Activated CD8-positive, alpha-beta memory T cell treated with anti-CD3 and anti-CD28 coated beads for 4 hours (primary cell): ENCODE measurements at places on chromosomes 11 and 22.

DNA sequence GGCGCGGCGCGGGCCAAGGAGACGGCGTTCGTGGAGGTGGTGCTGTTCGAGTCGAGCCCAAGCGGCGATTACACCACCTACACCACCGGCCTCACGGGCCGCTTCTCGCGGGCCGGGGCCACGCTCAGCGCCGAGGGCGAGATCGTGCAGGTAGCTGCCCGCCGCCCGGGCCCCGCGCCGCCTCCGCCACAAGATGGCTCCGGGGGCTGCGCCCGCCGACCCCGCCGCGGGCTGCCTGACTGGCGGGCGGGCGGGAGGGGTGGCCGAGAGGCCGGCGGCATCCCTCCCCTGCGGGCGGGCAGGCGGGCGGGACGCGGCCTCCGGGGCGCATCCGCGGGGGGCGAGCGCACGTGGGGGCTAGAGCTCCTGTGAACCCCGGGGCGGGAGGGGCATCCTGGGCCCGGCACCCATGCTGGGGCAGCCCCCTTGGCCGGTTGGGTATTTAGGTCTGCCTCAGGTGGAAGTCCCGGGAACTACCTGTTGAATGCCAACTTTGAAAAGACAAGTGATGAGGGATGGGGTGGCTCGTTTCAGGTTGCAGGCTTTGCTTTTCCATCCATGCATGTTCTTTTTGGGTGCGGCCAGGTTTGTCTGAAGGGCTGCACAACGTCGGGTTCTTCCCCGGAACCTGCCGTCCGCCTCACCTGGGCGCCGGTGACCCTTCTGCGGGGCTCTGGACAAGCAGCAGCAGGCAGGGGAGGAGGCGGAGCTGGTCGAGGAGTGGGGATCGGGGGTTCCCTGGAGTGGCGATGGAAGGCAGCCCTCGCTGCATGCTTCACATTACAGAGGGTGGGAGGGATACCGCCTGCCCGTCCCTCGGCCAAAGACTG, 760 bp downstream of the ZNRF3 start:
- DNase-seq = no peak

GRCh38 chr11:114250993-114251814, 45.0 kb upstream of the NNMT start:
- DNase-seq = no peak

GRCh38 chr22:44403166-44403565, 90.4 kb upstream of the SHISAL1 start:
- DNase-seq = no peak

DNA sequence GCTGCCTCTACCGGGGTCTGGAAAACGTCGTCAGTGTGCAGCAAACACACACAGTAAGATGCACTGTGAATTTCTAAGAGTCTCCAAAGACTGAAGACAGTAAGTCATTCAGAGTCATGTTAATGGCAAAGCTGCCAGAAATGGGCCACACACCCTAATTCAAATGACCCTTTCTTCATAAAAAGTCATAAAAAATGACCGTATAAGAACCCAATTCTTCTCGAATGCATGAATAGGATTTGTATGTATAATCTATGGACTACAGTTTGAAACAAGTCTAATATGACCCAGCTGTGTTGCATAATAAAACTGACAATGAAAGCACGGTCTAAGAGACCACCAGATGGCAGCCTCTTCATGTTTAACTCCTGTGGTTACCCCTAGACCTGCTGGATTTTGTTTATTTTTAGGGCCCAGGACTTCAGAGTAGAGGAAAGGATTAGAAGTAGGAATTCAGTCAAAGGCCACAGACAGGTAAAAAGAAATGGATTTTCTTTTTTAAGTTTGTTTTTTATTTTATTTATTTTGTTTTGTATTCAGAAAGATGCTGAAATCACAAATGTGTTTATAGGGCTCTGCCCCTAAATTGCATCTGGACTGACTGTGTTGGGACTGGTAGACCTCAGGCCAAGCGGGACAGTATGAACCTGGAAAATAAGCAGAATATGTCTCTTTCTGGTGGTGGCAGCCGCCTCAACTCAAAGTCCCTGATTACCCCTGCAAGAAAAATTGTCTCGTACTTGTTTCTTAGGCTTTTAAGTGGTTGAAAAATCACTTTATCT, 32.1 kb upstream of the SLC5A12 start:
- no peak for DNase-seq

- DNase-seq = no peak
These were observed 48.1 kb downstream of the CYTH4 start for GRCh38 chr22:37330200-37331033.

DNA sequence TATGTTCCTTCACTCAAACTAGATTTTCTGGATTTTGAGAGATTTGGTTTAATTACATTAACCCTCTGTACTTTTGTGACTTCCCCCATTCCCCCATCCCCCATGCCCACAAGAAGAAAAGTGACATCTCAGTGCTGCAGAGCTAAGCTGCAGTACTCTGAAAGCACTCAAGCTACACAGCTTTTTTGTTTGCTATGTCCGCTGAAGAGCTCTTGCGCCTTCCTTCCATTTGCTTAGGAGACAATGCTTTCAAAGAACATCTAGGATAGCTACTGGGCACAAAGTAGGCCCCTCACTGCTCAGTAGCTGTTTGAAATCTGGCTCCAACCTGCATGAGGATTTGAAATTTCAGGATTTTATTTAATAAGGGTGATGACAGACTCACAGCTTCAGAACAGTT, 69.7 kb downstream of the SLC17A6 start:
- no peak for DNase-seq

DNA sequence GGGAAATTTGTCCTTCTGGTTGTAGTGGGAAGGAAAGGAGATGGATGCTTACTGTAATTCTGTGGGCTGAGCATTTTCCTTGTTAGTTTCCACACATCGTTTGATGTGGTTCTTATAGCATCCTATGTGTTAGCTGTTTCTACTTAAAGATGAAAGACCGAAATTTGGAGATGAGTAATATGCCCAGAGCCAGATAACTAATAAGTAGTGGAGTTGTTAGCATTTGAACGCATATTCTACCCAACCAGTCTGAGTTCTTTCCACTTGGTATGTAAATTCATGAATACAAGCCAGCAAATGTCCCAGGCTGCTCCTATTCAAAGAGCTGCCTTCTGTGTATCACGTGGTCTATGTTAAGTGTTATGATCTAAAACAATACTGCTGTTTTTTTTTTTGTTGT, 14.6 kb downstream of the SPECC1L start:
- no peak for DNase-seq

DNA sequence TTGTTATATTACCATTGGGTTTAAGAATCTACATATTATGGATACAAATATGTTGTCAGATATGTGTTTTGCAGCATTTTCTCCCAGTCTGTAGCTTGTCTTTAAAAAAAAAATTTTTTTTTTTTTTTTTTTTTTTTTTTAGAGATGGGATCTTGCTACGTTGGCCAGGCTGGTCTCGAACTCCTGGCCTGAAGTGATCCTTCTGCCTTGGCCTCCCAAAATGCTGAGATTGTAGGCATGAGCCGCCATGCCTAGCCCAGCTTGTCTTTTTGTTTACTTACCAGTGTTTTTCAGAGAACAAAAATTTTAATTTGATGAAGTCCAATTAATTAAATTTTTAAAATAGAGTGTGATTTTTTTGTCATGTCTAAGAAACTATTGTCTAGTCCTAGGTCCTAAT, 29.8 kb downstream of the INCENP start:
- DNase-seq = no peak

- no peak for DNase-seq
These were observed 8.0 kb downstream of the RNF121 start for GRCh38 chr11:71936825-71937224.

DNA sequence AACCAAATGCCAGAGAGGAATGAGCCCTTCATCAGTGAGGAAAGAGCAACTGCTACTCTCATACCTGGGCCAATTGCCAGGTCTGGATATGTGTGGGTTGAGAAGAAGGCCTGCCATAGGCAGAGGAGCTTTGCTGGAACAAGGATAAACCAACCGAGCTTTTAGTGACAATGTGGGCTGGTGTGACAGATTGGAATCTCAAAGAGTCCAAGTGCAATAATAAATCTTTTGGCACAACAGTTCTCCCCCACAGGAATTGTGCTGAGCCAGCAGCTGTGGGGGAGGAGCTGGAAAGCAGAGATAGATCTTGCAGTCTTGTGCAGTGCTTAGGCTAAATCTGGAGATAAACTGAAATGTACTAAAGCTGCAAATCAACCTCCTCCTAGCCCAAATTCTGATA, 79.4 kb upstream of the ISX start:
- DNase-seq = no peak

DNA sequence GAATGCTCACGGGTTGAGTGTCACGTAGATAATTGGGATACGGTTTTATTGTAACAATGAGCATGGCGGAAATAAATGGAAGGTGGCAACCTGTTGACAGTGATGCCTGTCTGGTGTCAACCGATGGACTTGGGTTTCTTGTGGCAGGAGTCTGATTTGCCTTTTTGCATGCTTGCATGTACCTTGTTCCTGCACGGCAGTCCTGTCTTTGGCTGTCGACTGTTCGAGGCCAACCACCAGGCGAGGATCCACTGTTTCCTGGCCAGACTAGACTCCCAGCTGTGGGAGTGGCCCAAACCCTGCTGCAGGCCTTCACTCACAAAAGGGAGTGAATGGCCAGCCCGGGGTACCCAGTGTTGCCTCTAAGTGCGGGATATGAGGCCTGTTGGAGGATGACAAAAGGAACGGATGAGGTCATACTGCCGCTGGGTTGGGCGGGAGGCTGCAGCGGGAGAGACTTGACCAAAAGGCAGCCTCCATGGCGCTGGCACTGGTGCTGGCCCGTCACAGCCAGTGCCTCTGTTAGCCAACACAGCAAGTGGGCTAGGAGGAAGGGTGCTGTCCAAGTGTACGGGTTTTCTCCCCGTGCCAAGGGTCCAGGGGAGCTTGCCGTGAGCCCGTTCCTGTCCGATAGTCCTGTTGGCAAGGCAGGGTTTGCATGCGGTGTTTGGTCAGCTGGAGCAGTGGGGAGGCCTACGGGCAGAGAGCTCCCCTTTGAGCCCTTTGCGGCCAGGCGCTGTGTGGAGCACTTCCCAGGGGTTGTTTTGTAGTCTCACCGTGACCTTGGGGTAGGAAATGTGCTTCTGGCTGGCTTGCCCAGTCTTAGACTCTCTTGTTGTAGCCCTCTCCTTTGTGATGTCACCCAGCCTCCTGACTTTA, 974 bp downstream of the DGCR8 start:
- DNase-seq = no peak
